Activated naive CD8-positive, alpha-beta T cell treated with anti-CD3 and anti-CD28 coated beads, Interleukin-2, amount 10 ng/mL, durations not matched to agents 7 days and 5 days (primary cell): ENCODE measurements at places on chromosomes 1 and 21.

- DNase-seq: no peak
These were observed 741.4 kb downstream of the KCNT2 start for GRCh38 chr1:195866781-195867222.

DNA sequence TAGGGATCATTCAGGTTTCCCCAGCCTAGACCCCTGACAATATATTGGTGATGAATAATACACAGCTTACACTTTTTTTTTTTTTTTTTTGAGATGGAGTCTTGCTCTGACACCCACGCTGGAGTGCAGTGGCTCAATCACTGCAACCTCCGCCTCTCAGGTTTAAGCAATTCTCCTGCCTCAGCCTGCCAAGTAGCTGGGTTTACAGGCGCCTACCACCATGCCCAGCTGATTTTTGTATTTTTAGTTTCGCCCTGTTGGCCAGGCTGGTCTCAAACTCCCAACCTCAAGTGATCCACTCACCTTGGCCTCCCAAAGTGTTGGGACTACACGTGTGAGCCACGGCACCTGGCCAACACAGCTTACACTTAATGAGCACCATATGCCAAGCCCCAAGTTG, 7.2 kb downstream of the VASH2 start:
- DNase-seq: no peak

- no peak for DNase-seq
These were observed 44.2 kb downstream of the PTPRU start for GRCh38 chr1:29280409-29281131.

- DNase-seq: no peak
These were observed 53.5 kb upstream of the TIAM1 start for GRCh38 chr21:31397515-31397926.

- no peak for DNase-seq
These were observed 29.3 kb downstream of the NIBAN1 start for GRCh38 chr1:184945029-184945428.

GRCh38 chr1:198780376-198780775, 141.5 kb downstream of the PTPRC start:
- no peak for DNase-seq

- DNase-seq: no peak
These were observed 1963.0 kb downstream of the NCAM2 start for GRCh38 chr21:22961258-22961657.

DNA sequence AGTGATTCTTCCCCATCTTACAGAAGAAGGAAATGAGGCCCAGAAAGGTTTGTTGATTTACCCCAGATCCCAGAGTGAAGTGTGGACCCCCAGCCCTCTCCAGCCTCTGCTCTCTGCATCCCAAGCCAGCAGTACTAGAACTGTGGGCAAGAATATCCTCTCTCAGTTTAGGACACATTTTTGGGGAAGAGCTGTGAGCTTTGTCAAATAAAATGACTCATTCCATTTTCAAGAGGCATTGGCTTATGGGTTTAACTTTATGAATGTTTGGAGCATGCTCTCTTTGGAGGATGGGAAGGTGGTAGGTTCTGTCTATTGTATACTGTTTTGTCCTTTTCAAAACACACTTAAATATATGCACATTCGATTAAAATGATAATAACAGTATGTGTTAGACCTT, 70.6 kb upstream of the CNTN2 start:
- no peak for DNase-seq

DNA sequence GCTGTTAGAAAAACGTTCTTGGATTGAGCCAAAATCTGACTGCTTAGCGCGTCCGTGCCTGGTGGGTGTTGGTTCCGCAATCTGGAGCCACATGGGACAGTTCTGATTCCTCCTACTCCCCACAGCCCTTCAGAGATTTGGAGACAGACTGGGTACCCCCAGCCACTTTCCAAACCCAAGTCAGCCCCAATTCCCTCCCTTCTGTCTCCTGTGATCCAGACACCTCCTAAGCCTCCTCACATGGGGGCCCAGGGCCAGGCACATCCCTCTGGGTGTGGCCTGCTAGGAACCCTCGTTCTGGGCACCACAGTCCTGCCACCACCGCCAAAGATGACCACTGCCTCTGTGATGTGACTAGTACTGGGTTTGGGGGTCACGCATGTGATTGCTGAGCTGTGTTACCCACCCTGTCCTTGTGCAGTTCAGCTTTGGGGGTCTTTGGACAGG, 4.8 kb downstream of the PLA2G5 start:
- DNase-seq: no peak

GRCh38 chr1:220810179-220810653, 23.5 kb downstream of the MTARC1 start:
- peak; percentile 69 for DNase-seq

DNA sequence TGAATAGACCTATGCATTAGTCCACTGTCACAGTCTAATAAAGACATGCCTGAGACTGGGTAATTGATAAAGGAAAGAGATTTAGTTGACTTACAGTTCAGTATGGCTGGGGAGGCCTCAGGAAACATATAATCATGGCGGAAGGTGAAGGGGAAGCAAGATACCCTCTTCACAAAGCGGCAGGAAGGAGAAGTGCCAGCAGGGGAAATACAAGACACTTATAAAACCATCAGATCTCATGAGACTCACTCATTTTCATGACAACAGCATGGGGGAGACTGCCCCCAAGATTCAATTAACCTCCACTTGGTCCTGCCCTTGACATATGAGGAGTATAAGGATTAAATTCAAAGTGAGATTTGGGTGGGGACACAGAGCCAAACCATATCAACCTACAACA, 59.4 kb downstream of the CAPN9 start:
- DNase-seq: no peak

DNA sequence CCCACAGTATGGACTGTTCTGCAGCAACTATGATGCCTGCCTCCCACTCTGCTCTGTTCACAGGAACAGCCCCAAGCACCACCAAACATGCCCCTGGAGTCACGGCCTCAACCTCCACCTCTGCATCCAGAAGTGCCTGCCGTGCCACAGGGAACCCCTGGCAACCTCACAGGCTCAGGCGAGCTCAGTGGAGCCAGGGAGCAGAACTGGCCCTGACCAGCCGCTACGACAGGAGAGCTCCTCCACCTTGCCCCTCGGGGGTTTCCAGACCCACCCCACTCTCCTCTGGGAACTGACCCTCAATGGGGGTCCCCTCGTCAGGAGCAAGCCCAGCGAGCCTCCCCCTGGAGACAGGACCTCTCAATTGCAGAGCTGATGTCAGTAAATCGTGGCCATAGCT, 13.0 kb downstream of the MRAP start:
- no peak for DNase-seq

GRCh38 chr1:47622776-47623556, 185.1 kb downstream of the FOXD2 start:
- no peak for DNase-seq

DNA sequence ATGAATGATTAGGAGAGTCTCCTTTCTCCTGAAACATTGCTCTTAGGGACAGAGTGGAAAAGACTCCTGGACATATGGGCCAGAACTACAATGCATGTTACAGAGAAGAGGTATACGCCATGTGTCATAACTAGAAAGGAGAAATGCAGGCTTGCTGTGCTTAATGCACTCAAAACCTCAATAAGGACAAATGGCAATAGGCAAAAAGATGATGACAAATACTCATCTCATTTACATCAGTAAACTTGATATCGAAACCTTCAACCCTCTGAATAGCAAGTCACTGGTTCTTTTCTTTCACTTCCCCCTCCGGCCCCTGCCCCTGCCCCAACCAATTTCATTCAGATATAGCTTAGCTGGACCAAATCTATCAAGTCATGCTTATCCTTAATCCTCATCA, 1.9 kb upstream of the GPR88 start:
- DNase-seq: no peak

GRCh38 chr1:91730801-91731732, 154.9 kb downstream of the TGFBR3 start:
- DNase-seq: no peak

DNA sequence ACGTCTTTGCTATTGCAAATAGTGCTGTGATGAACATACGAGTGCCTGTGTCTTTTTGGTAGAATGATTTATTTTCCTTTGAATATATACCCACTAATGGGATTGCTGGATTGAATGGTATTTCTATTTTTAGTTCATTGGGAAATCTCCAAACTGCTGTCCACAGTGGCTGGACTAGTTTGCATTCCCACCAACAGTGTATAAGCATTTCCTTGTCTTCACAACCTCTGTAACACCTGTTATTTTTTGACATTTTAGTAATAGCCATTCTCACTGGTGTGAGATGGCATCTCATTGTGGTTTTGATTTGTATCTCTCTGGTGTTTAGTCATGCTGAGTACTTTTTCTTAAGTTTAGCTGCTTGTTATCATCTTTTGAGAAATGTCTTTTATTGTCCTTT, 215.0 kb downstream of the FMN2 start:
- no peak for DNase-seq

GRCh38 chr21:32520875-32521735, 64.2 kb downstream of the TCP10L start:
- no peak for DNase-seq

DNA sequence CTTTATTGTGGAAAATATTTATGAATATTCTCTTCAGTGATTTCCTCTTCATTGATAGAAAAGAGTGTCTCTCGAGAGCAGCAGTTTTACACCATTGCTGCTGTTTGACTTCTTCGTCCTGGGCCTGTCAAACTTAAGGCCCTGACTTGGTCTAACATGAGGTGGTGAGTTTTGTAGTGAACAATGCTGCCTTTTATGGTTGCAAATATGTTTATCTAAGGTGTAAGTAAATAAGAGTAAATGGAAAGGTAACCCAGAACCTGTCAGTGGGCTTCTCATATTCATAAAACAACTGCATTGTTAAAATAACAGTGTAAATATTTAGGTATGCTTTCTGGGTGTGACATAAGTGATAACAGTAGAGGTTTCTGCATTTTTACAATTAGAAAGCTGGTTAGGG, 62.8 kb upstream of the SCCPDH start:
- no peak for DNase-seq

DNA sequence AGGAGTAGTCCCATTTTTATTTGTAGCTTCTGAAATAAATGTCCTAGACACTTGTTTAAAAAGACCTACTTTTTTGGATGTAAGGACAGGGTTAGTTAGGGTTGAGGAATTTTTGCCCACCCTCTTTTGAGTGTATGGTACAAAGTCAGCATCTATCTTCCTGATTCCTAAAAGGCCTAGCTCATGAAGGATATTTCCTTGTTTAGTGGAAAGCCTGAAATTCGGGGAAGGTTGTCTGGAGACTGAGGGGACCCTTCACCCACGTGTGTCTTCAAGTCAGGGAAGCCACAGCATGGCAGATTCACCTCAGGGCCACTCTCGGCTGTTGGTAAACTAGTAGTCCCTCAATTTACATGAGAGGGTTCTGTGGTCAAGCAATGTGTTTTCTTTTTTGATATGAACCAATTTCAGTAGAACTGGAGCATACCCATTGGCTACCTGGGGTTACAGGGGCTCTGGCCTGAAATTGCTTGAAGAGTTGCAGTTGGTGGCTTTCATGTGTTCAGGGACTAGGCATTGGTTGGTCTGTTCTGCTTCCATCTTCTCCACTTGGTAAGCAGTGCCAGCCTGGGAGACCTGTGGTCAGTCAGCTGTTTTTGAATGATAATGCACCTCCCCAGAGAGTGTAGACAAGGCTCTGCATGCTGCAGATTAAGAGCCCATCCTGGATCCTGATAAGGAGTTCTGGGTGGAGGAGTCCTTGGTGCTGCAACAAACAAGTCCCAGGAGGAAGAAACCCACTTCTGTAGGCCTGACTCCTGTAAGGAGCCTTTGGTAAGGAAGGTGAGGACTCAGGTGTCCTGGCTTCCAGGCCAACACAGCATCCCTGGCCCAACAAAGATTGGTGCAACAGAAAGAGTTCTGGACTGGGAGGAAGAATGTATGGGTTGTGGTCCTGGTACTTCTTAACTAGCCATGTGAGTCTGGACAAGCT, 6.3 kb downstream of the BTG2 start:
- no peak for DNase-seq

GRCh38 chr1:179066471-179066870, 15.4 kb upstream of the TOR3A start:
- DNase-seq: no peak

GRCh38 chr1:91014475-91014874, 7.4 kb downstream of the ZNF644 start:
- no peak for DNase-seq

DNA sequence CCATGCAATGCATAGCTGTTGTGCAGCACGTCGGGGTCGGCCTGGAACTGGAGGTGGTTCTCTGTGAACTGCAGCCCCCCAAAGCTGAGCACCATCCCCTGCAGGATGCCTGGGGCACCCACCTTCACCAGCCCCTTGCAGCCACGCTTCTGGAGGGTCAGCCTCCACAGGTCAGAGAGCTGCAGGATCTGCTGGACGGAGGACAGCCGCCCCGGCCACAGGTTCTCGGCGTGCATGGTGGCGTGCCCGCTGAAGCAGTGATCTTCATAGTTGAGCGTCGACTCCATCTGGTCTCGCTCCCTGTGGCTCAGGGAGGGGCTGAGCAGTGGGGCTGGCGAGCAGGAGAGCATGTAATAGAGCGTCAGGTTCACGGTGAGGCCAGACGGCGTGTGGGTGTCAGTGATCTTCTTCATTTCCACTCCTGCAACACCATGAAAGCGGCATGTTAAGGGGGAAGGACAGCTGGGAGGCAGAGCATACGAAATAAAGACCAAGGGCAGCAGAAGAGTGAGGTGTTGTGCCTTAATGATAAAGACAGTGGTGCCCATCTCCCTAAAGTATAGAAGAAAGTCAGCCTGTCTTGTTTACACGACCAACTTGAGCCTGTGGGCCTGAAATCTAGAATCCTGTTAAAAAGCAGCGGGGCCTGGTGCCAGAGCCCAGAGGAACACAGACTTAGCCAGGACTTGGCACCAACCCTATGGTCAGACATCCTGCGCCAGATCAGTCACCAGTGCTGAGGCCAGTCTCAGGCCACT, 3.0 kb downstream of the KIAA2013 start:
- DNase-seq: no peak

DNA sequence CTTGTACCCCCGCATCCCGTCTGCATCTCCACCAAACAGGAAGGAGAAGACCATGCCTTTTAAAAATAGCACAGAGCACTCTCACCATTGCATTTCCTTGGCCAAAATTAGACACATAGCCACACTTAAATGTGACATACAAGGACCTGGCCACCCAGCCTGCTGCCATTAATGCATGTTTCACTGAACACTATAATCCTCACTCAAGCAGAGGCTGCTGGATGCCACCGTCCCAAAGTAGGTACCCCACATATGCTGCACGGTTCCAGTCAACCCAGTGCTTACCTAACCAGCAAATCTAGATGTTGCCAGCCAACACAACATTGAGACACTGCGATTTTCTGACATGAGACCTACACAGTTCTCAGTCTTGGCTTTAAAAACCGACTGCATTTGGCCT, 107.7 kb downstream of the ADSS2 start:
- DNase-seq: no peak

GRCh38 chr1:109482242-109482641, 1.5 kb upstream of the ATXN7L2 start:
- no peak for DNase-seq

- DNase-seq: peak; percentile 65
These were observed at the start of gene DENND2D for GRCh38 chr1:111199881-111200801. Gene DENND2D, minus strand, starts transcription at chr1:111200646. Its CDS starts 187 bp downstream, at chr1:111200459.

- DNase-seq: no peak
These were observed 80.4 kb upstream of the EDN2 start for GRCh38 chr1:41564741-41565475.

DNA sequence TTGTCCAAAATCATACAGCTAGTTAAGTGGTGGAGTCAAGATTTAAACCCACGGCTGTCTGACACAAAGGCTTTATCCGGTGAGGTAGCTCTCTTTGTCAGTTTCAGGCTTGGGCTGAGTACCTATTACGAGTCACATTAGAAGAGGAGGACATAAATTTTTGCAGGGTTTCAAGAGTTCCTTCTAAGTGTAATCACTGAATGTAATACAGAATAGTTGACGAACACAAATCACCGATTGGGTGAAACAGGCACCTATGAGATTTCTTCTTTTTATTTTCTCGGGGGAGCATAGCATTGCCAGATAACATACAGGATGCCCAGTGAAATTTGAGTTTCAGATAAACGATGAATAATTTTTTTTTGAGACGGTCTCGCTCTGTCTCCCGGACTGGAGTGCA, 847 bp downstream of the PSMD4 start:
- no peak for DNase-seq
